ENCODE measurements at places on chromosomes 12 and 14.

DNA sequence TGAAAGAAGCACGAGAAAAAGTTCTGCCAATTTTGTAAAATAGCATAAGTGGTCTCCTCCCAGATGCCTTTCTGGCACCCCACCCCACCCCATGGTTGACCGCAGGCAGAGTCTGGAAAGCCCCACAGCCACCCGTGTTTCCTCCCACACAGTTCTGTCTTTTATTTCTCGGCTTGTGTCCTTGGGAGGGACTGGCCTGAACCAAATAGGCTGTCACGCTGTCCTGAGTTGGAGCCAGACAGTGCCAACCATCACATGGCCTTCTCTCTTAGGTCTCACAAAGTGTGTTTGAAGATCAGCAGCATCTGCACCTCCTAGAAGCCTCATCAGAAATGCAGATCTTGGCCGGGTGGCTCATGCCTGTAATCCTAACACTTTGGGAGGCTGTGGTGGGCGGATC lies 10.2 kb upstream of the LTA4H start:
- DNase-seq: no peak

GRCh38 chr12:124007826-124008570 lies 35.0 kb downstream of the ZNF664 start:
- no peak for DNase-seq

- DNase-seq: no peak
Observed at GRCh38 chr12:131749618-131750315, 38.9 kb downstream of the SFSWAP start.

GRCh38 chr12:48970702-48971334 lies 717 bp downstream of the WNT10B start:
- no peak for DNase-seq

Data from left ventricle myocardium inferior (tissue), 1 donor.